NCI-H345 (cell line): ENCODE measurements at places on chromosomes 6 and 20.

DNA sequence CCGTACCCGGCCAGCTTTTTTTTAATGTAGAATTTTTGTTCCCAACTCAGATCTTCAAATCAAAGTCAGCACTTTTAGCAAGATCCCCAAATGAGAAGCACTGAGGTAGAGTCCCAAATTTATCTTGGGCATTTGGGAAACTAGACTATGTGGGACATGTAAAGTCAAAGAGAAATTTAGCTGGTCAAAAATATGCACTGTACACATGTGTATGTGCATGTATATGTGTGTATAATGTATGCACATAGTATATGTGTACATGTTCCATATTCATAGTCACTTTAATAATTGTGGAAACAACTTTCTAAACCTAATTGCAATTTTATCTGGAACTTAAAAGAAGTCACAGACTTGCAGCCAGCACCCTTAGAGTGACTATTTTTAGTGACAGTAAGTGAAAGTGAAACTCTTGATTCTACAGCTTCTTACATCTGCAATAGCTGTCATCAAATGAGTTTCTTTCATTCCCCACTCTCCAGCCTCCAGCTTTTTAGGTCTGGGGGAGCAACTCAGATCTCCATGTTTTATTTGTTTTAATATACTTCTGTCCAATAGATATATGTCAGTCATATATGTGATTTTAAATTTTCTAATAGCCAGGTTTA lies 53.6 kb downstream of the CDC40 start:
- no peak for DNase-seq

- no peak for DNase-seq
These were observed 2.8 kb downstream of the RPRD1B start for GRCh38 chr20:38036366-38036765.

DNA sequence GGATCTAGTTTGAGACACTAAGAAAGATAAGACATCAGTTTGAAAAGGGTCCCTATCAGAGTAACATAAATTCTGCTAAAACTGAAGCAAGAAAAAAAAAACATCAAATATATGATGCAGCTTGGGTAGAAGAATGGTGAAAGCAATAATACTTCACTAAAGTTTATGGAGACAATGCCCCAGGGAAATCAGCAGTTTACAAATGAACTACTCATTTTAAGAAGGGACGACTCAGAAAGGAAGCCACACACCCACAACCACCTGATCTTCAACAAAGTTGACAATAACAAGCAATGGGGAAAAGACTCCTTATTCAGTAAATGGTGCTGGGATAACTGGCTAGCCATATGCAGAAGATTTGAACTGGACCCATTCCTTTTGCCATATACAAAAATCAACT lies 143.5 kb downstream of the TPBG start:
- no peak for DNase-seq

GRCh38 chr6:87110636-87111035 lies 15.7 kb upstream of the CGA start:
- no peak for DNase-seq

DNA sequence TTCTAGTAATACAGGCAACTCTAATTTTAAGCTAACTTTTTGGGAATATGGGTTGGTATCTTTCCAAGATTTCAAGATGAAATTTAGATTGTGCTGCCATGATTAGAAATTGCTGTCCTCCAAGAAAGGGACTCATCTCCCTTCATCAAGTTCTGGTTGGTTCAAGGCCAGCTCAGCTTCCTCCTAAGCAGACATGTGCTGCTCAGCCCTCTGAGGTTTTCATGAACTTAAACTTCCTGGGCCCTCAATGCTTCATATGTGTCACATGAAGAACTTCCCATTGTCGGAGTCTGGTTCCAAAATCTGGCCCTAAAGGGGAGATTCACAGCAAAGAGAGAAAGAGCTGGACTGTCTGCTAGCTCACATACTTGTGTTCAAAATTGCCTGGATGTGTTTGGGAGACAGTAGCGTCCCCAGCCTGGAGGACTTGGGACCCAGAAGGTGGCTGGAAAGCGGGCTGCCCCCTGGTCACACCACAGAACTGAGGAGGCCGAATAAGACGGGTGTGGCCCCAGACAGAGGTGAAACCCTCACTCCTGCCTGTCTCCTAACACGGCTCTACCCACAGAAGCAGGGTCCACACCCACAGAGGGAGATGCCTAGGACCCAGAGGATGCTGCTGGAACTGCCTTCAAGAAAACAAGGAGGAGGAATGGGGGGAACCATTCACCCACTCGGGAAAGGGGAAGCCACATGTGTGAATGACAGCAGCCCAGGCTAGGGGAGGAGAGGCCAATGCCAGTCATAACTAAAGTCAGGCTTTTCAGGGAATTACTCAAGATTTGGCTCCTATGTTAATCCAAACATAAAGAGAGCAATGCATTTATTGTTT lies 54.3 kb upstream of the GPR31 start:
- DNase-seq = no peak

GRCh38 chr6:157657754-157658153 lies 165.3 kb upstream of the SNX9 start:
- no peak for DNase-seq

GRCh38 chr6:56914798-56915658 lies 39.9 kb upstream of the BEND6 start:
- DNase-seq = no peak
